ENCODE measurements at places on chromosomes 5 and 9.

DNA sequence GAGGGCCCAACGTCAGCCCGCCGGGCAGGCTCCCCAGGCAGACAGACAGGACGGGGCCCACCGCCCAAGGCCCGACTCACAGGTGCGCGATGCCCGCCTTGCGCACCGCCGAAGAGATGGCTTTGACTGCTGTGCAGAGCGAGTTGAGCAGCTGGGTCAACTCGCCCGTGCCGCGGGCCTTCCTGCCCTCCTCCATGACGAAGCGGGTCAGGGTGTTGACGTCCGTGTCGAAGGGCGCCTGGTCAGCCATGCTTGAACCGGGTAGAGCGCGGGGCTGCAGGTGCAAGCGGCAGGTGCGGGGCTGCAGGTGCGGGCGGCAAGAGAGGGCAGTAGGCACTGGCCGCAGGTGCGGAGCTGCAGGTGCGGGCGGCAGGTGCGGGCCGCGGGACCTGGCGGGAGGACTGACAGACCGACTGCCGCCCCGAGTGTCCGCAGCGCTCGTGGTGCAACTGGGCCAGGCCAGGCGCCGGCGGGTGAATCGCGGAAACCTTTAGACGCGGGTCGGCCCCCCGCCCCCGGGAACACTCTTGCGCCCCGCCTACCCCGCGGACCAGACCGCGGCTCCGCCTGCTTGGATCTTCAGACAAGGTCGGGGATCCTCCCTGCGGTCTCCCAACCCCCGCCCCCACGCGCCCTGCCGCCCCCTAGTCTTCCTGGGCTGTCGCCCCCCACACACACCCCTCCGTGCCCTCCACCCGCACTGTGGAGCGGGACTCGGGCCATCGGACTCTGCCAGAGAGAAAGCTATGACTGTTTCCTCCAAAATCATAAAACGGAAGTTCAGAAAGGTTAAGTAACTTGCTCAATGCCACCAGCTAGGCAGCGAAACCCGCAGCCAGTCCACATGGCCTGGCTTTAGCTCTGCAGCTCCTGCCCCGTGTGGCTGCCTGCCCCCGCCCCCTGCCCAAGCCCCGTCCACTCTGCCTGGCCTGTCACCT is at the start of gene FBP1:
TSS of gene FBP1 (minus strand) at position 458 of the 938 bp plus-strand sequence. CDS start at position 250, 208 bp downstream.
- peak within 1 kb of the TSS; percentile 94 for H3K4me3 ChIP-seq
- H3K27ac ChIP-seq: peak within 1 kb of the TSS; percentile 88
- no peaks in the 10 kb centered on the region for H3K36me3 ChIP-seq
- H3K27me3 ChIP-seq: no peaks in the 10 kb centered on the region
- DNase-seq: peak; percentile 60
- H3K4me1 ChIP-seq: peaks cover 23% of the 10 kb centered on the region

DNA sequence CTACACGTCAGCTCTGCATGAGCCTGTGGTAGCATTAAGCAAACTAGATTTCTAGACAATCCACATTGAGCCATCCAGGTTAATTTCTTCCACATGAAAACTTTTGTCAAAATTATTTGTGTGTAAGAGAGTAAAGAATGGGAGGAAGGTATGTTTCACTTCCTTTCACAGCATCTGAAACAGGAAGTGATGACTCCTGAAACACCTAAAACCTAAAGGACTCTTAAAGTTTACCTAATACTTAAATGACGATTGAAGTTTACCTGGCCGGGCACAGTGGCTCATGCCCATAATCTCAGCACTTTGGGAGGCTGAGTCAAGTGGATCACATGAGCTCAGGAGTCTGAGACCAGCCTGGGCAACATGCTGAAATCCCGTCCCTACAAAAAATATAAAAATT is 223.8 kb downstream of the CEMIP2 start:
- no peak overlapping the region for H3K4me3 ChIP-seq
- peaks cover 22% of the 10 kb centered on the region for H3K27me3 ChIP-seq
- DNase-seq: no peak
- H3K4me1 ChIP-seq: peaks cover 7% of the 10 kb centered on the region
- H3K27ac ChIP-seq: no peak overlapping the region
- H3K36me3 ChIP-seq: no peaks in the 10 kb centered on the region

DNA sequence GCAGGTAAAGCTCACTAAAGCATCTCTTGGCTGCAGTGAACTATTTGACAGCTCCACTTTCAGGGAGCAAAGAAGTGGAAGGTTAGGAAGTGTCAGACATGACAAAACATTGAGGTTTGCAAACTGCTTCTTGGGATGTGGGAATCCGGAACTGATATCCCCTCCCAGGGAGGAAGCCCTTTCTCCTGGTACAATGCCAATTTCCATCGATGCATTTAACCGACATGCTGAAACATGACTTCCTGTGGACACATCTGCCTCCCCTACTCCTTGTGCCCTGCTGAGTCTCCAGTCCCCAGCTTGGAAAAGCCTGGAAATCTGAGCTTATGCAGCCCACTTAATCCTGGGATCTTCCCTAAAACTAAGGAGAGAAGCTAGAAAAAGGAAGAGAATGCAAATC is 323.1 kb upstream of the DAP start:
- no peak for DNase-seq
- H3K4me3 ChIP-seq: no peak overlapping the region
- peaks cover 4% of the 10 kb centered on the region for H3K36me3 ChIP-seq
- H3K27me3 ChIP-seq: peaks cover 5% of the 10 kb centered on the region
- H3K4me1 ChIP-seq: no peaks in the 10 kb centered on the region

DNA sequence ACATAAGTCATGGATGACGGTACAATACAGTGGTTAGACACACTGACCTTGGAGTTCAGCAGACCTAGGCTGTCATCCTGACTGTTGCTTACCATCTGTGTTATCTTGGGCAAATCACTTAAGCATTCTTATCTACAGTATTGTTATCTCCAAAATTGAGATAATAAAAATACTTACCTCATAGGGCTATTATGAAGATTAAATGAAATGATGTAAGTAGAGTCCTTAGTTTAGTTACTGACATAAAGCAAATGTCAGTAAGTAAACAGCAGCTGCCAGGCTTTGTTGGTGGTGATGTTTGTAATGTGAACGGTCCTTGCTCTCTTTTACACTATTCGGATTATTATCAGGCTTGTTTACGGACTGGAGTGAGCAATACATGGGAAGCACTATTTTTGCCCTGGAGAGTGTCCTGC is 107.3 kb upstream of the DPYSL3 start:
- peaks cover 15% of the 10 kb centered on the region for H3K36me3 ChIP-seq
- H3K27me3 ChIP-seq: peaks cover 5% of the 10 kb centered on the region
- H3K27ac ChIP-seq: no peak overlapping the region
- DNase-seq: no peak

- no peak for DNase-seq
- H3K36me3 ChIP-seq: no peaks in the 10 kb centered on the region
- H3K4me1 ChIP-seq: peaks cover 49% of the 10 kb centered on the region
- no peak overlapping the region for H3K27ac ChIP-seq
Observed at GRCh38 chr5:177410575-177410974, 1.2 kb upstream of the F12 start.

- H3K36me3 ChIP-seq: no peaks in the 10 kb centered on the region
- H3K27me3 ChIP-seq: no peaks in the 10 kb centered on the region
- DNase-seq: peak; percentile 67
- peak overlapping the region; percentile 91 for H3K27ac ChIP-seq
- peaks cover 60% of the 10 kb centered on the region for H3K4me1 ChIP-seq
- H3K4me3 ChIP-seq: peak overlapping the region; percentile 73
Observed at GRCh38 chr5:35777358-35778087, 79.2 kb upstream of the IL7R start.

DNA sequence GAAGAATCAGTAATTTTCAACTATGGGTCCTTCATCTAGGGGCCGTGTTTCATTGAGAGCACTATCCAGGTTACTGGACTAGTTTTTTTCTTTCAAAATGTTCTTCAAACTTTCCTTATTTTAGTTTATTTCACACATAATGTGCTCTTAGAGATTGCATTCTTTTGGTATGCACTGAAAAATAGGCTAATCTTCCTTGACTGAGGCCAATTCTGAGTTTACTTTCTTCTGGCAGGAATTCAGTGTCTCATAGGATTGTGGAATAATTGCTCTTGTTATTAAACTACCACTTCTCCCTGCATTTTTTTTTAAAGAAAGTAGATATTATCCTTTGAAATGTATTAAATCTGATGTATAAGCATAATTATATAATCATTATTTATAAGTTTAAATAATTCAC is 624.5 kb downstream of the RAB3C start:
- H3K27ac ChIP-seq: no peak overlapping the region
- H3K4me1 ChIP-seq: no peaks in the 10 kb centered on the region
- no peaks in the 10 kb centered on the region for H3K36me3 ChIP-seq
- DNase-seq: no peak
- H3K4me3 ChIP-seq: no peak overlapping the region

DNA sequence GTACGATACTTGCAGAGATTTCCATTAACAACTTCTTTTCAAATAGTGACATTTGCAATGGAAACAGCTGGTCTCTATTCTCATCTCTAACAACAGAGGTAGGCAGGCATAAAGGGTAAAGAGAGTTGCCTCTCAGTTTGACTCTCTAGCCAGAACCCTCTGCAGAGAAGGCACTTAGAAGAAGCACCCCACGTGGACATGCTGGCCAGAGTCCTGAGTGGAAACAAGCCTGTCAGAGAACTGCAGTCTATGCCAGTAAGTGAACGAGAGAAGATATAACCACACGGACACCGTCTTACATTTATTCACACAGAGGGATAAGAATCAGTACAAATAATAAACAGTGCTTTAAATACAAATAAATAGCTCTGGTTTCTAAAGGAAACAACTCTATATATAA is 11.0 kb upstream of the LHX6 start:
- no peak overlapping the region for H3K4me3 ChIP-seq
- DNase-seq: no peak
- H3K36me3 ChIP-seq: peaks cover 16% of the 10 kb centered on the region
- no peak overlapping the region for H3K27ac ChIP-seq

DNA sequence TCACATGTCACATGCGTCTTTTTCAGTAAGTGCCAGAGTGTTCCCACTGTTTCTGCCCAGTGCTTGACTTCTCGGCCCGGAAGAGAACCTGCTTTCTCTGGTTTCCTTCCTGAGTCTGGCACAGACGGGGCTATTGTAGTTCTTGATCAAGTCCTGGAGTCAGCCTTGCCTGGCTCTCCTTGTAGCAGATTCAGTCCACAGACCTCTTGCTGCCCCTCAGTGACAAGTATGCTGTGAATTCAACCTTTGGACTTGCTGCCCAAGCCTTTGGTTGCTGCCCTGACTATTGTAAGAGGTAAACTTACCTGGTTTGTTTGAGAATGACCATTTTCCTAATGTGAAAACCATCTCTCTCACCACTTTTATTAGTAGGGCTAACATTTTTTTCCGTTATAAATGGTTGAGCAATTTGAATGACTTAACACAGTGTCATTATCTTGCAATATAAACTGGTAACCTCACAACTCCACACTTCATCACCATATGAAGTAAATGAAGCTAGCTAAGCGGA is 24.7 kb downstream of the ZBTB34 start:
- peaks cover 2% of the 10 kb centered on the region for H3K4me1 ChIP-seq
- H3K36me3 ChIP-seq: peaks cover 35% of the 10 kb centered on the region
- H3K4me3 ChIP-seq: no peak overlapping the region
- H3K27ac ChIP-seq: no peak overlapping the region
- DNase-seq: no peak

GRCh38 chr9:129557192-129558036 is 63.5 kb downstream of the C9orf50 start:
- H3K27ac ChIP-seq: no peak overlapping the region
- H3K27me3 ChIP-seq: no peaks in the 10 kb centered on the region
- no peak overlapping the region for H3K4me3 ChIP-seq
- H3K4me1 ChIP-seq: peaks cover 2% of the 10 kb centered on the region
- DNase-seq: peak; percentile 58

GRCh38 chr9:108108852-108109448 is 619.4 kb upstream of the KLF4 start:
- H3K27ac ChIP-seq: no peak overlapping the region
- H3K4me3 ChIP-seq: no peak overlapping the region
- no peaks in the 10 kb centered on the region for H3K36me3 ChIP-seq
- H3K4me1 ChIP-seq: no peaks in the 10 kb centered on the region

- H3K4me3 ChIP-seq: no peak overlapping the region
- no peak overlapping the region for H3K27ac ChIP-seq
- no peak for DNase-seq
- H3K4me1 ChIP-seq: no peaks in the 10 kb centered on the region
- no peaks in the 10 kb centered on the region for H3K27me3 ChIP-seq
Observed at GRCh38 chr9:23581931-23582330, 244.1 kb downstream of the ELAVL2 start.

DNA sequence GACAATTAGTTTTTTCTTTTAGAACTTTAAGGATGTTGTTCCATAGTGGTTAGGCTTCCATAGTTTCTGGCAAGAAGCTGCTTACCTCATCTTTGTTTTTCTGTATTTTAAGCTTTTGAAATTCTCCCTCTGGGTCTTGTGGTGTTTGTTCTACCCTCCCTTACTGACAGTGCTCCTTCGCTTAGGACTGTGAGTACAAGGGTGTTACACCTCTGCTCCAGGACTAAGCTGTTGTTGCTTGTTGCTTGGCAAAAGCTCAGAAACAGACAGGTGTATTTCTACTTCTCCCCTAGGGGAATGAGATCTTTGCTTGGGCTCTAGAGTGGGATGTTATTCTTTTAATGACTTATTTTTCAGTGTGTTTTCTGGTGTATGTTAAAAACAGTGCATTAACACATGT is 225.2 kb downstream of the WDR70 start:
- H3K27ac ChIP-seq: no peak overlapping the region
- H3K27me3 ChIP-seq: no peaks in the 10 kb centered on the region
- peaks cover 8% of the 10 kb centered on the region for H3K4me1 ChIP-seq
- no peak overlapping the region for H3K4me3 ChIP-seq
- peaks cover 56% of the 10 kb centered on the region for H3K36me3 ChIP-seq

DNA sequence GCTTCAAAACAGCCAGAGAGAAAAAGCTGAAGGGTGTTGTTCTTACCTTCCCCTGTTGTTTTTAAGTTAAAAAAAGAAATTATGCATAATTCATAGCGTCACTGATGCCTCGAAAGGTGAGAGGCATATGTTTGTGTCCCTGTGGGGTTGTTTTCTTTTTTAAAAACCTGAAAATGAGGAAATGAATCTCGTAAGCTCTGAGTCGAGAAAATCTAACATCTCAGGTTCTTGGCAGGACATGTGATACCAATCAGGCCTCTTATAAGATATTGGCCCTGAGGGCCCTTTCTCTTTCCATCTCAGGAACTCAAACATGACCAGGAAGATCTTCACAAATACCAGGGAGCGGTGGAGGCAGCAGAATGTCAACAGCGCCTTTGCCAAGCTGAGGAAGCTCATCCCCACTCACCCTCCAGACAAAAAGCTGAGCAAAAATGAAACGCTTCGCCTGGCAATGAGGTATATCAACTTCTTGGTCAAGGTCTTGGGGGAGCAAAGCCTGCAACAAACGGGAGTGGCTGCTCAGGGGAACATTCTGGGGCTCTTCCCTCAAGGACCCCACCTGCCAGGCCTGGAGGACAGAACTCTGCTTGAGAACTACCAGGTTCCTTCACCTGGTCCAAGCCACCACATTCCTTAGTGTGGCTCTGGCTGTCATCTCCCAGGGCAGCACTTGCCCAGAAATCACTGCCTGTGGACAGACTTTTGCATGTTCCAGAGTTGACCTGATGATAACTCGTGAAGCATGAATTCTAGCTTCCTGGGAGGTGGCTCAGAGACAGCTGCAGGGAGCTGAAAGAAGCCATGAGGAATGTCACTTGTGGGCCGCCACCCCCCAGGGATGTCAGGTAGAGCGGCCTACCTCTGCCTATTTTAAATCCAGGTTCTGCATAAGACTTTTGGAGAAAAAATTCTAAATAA is at the start of gene TAL2:
TSS of gene TAL2 (plus strand) at position 274 of the 921 bp plus-strand sequence. CDS start at position 314, 40 bp downstream.
- H3K4me3 ChIP-seq: no peak within 1 kb of the TSS
- no peaks in the 10 kb centered on the region for H3K36me3 ChIP-seq
- H3K4me1 ChIP-seq: no peaks in the 10 kb centered on the region
- H3K27me3 ChIP-seq: peaks cover 20% of the 10 kb centered on the region
- no peak within 1 kb of the TSS for H3K27ac ChIP-seq
- no peak for DNase-seq

GRCh38 chr5:35198075-35198474 is 32.2 kb downstream of the PRLR start:
- H3K4me3 ChIP-seq: no peak overlapping the region
- no peaks in the 10 kb centered on the region for H3K36me3 ChIP-seq
- H3K27me3 ChIP-seq: peaks cover 27% of the 10 kb centered on the region

- H3K27me3 ChIP-seq: peaks cover 1% of the 10 kb centered on the region
- H3K36me3 ChIP-seq: no peaks in the 10 kb centered on the region
- peaks cover 34% of the 10 kb centered on the region for H3K4me1 ChIP-seq
Observed at GRCh38 chr9:78122631-78123030, 91.0 kb upstream of the GNAQ start.
